ENCODE measurements at places on chromosomes 1 and 21. TPM values are rescaled to one million over a fixed set of nuclear protein-coding genes. Genes with fewer than 3 reads are reported as not detected.

The RGS8 gene
- total RNA-seq, result not detected

The SLFNL1 gene
- under 0.01 TPM for total RNA-seq

- peak; percentile 73 for DNase-seq
These were observed 35.3 kb downstream of the DTL start for GRCh38 chr1:212070720-212071302.

DNA sequence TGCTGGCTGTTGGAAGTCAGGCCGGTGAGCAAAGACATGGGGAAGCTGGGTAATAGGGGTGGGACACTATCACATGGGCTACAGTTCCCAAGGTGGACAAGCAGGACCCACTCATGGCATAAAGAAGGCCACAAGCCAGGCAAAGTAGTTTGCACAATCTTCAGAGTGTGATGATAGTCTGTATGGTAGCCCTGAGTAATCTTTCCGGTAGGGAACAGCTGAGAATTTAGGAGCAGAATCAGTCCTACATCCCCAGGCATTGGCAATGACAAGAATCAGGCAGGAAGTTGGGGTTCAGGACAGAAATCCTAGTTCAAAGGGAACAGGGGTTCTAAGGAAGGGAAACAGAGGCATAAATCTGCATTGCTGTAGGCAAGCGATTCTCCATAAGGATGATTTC, 23.9 kb upstream of the SPATA6 start:
- DNase-seq, result no peak

DNA sequence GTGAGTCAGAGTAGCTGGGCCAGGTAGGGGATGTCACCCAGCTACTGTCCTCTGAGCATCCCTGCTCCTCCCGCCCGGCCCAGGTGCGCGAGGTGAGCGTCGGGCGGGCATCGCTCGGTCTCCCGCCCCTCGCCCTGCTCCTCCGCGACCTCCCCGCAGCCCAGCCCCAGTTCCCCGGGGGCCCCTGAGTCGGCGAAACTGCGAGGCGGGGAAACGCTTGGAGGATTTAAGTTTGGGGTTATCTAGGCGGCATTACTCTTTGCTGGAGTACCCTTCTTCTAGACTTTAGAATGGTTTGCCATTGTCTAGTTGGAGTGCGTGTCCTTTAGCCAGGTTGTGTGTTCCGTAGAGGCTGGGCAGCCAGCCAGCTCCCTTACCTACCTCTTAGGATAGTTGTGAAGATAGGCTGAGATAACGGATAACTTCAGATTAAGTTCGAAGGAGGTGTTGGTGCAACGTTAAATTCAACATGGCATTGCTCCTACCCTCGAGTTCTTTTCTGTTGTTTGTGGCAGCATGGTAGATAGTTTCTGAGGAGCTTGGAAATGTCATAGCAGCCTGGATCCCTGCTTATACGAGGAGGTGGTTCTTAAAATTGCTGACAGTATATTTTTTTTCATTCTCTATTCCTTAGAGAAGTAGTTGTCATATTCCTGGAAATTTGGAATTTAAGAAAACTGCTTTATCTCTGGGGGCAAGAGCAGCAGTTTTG, 697 bp downstream of the AGO3 start:
- peak; percentile 15 for DNase-seq

DNA sequence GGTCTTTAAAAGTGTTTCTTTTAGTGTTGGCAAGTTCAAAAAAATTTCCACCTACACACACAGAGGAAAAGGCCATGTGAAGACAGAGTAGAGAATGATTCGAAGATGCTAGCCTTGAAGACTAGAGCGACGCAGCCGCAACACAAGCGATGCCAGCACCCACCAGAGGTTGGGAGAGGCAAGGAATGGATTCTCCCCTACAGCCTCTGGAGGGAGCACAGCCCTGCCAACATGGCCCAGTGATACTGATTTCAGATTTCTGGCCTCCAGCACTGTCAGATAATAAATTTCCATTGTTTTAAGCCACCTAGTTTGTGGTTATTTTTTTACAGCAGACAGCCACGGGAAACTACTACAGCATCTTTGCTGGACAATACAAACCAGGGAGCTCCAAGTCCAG, 6.9 kb upstream of the ADAR start:
- DNase-seq, result no peak

GRCh38 chr1:154753426-154753825, 116.7 kb downstream of the KCNN3 start:
- no peak for DNase-seq
